ENCODE measurements at places on chromosomes 2 and 18.

GRCh38 chr2:241116606-241117560, 14.8 kb upstream of the MTERF4 start:
- DNase-seq, result no peak

GRCh38 chr2:79388024-79388423, 124.8 kb upstream of the CTNNA2 start:
- no peak for DNase-seq

DNA sequence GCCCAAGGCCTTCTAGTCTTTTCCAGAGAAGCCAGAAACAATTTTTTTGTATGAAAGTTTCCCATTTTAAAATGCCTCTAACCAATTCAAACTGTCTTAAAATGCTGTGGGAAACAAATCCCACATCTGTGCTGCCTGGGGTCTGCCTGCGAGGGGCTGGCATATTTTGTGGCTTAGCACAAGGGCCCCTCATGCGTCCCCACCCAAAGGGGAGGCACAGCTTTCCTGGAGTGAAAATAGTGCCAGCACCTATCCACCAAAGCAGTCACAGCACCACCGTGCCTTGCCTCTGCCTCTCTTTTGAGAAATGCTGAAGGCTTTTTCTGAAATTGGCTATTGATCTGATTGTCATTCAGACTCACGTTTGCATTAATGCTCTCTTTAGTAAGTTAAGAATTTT, 22.2 kb upstream of the GNAL start:
- no peak for DNase-seq

DNA sequence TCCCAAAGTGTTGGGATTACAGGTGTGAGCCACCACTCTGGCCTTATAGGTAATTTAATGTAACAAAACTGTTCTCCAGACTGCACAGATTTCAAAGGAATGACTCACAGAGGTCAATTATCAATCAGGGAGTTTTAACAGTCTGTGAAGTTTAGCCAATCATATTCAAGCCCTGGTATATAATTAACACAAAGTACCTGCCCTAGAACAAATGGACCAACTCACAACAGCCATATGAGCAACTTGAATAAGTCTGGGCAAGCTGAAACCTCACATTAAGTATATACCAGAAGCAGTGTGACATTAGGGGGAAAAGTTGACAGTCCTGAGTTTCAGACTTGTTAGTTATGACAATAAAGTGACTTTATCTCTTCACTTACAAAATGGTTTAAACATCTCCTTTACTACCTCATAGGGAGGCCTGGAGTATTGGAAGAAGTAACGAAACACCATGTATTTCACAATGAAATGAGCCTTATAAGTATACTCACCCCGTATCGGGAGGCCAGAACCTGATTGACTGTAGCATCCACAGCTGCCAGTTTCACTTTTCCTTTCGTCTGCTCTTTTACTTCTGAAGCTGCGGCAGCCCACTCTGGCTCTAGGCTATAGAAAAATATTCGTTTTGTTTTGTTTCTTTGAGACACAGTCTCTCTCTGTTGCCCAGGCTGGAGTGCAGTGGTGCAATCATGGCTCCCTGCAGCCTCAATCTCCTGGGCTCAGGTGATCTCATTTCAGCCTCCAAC, 22.2 kb downstream of the PDIA6 start:
- no peak for DNase-seq

DNA sequence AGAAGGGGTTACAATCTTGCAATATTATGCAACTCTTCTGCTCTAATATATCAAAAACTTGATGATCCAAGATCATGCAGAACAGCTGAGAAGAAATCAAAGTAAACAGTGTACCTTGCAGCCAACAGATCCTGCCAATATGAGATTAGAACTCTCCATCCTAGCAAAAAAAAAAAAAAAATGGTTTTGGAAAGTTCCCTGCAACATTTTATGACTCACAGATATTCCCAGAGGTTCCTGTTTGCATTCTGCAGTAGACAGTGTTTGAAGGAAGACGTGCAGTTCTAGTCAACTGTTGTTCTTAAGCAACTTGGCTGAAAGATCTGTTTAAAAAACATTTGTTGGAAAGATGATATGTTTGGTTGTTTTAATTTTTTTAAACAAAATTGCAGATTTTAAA, 103.6 kb upstream of the WDR75 start:
- no peak for DNase-seq

DNA sequence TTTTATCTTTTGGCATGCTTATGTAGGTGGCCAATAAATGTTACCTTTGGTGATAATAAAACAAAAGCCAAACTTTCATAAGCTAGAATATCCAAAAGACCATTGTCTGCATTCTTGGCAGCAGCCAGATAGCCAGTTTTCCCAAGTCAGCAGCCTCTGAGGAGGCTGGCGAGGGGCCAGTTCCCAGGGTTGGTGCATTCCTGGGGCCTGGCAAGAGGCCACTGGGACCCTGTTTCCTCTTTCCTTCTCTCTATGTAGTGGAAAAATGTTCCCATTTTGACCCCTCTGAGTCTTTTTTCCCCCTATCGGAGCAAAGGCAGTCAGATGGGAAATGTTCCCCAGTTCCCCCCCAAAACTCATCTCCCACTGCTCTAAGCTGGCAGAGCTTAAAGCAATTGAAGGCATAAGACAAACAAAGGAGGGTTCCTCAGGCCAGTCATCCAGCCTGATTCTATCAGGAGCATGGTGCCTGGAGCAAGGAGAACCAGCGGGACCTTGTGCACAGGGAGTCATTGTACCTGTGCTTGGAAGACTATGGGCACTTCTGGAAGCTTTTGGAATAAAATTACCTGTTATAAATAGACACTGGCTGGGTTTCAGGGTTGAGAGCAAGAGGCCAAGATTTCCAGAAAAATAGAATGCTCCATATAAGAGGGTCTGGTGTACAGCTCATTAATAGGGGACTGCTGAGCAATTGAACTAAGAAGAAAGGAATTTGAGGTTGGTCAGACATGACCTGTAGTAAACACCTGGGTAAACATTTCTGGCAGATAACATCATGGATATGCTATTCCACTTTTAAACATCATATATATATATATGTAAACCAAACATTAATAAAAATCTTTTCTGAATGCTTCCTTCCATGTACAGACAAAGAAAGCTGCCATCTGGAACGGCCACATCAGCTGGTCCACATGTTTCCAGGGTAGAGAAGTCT, 63.4 kb downstream of the NCKAP5 start:
- no peak for DNase-seq

DNA sequence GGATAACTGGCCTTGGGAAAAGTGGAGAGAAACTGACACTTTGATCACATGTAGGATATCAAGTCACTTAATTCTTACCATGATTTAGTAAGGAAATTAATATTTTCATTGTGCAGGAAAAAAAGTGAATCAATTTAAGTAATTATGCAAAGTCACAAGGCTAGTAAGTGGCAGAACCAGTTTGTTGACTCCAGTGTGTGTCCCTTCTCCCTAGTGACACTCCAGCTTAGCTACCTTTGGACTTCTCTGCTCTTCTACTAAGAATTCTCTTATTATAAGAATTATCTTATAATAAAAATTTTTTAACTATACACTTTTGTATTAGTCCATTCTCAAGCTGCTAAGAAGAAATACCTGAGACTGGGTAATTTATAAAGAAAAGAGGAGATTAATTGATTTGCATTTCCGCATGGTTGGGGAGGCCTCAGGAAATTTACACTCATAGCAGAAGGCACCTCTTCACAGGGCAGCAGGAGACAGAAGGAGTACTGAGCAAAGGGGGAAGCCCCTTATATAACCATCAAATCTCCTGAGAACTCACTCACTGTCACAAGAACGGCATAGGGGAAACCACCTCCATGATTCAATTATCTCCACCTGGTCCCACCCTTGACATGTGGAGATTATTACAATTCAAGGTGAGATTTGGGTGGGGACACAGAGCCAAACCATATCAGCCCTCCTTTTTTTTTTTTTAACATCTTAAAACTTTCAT, 13.6 kb downstream of the COL4A4 start:
- no peak for DNase-seq

All from stimulated activated naive CD8-positive, alpha-beta T cell treated with anti-CD3 and anti-CD28 coated beads, Interleukin-15, amount 100 ng/mL, for 72 hours (primary cell).